MM.1S (cell line): ENCODE measurements at places on chromosomes 12 and 14.
A peak's percentile ranks its signal among the peaks of the same experiment; 100 is the strongest.

DNA sequence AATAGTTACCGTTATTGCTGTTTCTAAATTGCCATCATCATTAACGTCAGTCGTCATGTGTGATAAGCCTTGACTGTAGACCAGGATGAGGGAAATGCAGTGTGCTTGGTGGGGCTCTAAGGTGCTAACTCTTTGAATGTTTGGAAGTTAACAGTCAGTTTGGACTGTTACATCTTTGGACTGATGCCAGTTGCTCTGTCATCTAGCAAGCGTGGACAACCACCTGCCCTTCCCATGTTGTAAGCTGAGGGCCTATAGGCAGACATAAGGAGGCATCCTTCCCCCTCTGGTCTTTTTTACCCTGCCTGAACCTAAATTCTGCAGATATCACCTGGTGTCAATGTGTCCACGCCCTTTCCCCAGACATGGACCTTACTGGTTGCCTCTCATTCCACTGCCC lies 94.4 kb downstream of the PPP2R5C start:
- no peak for DNase-seq

DNA sequence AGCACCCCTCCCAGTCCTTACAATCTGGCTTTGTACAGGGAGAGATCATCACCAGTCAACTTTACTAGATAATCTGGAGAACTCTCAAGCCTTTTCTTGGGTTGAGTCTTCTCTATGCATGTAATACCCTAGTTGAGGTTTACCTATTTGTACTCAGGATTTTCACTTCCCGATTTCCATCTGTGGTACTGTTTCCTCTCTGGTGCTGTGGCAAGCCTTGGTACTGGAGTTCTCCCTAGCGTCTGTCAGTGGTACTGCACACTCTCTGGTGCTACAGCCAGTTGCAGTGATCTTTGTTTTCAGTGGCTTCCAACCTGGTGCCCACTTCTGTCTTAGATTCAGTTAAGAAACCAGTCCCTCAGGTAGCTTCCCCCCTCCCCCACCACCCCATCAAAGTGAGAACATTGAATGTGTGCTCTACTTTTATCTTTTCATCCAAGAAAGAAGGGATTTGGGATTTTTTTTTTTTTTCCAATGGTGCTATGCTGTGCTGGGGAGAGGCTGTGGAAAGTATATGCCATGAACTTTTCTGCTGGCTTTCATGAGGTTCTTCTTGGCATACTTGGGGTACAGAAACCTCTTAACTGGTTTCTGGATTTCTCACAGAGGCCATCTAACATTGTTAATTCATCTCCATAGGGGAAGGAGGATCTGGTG lies 69.4 kb upstream of the EVL start:
- DNase-seq: peak; percentile 64

DNA sequence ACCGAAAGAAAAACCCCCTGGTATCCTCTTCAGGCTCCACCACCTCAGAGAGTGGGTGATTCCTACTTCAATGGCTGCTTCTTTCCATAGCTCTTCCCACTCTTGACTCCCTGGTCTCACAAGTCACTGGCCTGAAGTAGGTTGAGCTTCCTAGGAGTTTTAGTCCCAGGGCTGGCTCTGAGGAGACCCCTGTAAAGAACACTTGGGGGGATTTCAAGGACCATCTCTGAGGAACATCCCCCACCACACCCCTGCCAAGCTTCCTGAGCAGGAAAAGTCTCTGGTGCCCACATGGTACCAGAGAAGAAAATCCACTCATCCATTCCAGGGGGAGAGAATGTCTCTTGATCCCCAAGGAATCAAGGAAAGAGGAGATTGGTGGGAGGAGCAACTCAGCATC lies 25.7 kb downstream of the PHETA1 start:
- DNase-seq: no peak

GRCh38 chr14:63891148-63891975 lies 38.6 kb downstream of the SYNE2 start:
- no peak for DNase-seq

- no peak for DNase-seq
These were observed 121.8 kb downstream of the SLC38A6 start for GRCh38 chr14:61102549-61103466.

DNA sequence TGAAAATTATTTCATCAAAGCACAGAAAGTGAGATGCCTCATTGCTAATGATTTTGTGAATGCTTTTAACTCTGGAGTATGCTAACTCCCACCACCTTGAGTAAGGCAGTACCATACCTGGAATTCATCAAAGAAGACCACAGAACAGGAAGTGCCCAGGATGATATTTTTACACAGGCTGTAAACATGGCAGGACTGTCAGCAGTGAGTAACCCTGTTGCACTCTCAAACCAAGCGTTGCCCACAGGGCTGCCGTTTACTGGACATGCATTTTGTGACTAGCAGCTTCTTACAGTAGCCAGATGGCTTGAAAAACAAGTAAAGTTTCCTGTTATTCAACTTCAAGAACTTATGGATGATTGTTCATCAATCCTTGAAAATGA lies 42.4 kb downstream of the RALGAPA1 start:
- DNase-seq: no peak

DNA sequence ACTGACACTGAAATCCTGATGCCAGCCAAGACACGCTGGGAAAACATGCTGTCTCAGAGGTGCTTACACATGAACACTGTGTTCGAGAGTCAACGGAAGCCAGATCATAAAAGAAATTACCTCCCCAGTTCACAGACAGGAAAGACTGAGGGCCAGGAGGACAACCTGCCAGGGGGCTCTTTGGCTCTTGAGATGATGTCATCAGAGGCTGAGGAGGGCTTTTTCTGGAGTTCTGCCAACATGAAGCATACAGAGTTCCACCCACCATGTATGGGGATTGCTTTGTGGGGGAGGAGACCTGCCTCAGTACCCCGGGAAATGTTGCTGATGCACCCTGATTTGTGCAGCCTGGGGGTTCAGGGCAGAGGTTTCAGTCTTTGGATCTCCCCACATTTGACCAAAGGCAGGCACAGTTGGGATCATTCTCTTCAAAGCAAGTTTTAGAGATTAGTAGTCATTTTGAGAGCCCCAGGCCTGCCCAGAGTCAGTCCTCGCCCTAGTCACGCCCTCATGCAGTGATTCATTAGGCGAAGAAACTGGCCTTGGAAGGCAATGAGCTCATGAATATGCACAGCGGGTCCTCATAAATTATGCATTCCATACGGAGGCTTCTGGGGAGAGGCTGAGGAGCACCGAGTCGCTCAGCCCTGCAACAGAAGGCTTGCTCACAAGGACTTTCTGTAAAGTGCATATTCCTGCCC lies 34.9 kb upstream of the EML1 start:
- DNase-seq: no peak

DNA sequence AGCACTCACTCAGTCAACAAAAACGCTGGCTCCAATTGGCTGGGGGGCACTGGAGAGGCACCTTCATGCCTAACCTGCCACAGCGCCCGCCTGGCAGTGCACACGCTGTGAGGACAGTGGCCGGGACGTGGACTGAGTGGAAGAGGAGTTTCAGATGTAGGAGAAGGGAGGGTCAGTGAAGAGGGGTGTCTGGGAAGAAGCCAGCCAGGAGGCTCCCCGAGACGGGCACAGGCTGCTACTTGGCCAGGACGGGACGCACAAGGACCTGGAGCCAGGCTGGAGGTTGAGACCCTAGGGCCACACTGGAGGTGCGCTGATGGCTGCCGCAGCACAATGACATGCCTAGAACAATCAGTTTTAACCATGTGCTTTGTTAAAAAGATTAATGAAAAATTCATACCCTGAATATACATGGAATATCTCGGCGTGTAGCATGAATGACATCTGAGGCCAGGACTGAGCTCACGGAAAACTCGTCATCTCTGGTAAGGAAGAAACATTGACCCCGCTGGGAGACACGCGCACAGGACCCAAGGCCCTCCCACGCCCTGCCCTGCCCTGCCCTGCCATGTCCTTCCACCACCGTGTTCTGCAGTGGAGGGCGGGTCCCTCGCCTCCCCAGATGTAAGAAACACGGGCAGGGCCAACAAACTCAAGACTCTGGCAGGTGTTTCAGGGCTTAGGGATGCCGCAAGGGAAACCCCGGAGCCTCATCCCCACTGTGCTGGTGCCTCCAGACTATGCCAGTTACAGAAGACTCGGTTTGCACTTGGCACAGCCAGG lies 25.0 kb downstream of the AMN start:
- DNase-seq: no peak

DNA sequence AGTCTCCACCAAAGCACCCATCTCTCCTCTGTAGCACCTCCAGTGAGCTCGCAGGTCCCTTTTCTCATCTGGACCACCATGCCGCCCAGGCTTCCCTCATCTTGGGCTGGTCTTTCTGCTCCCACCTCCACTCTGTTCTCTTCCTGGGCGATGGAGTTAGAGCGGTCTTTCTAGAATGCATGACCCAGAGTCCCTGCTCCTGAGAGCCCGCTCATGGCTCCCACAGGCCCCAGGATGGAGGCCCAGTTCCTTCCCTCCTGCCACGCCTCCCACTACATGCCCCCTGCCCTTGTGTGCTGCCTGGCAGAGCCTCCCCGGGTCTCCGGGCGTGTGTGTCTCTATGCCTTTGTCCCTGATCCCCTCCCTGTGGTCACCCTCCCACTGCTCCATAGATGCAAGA lies 100.7 kb upstream of the RTL1 start:
- no peak for DNase-seq

DNA sequence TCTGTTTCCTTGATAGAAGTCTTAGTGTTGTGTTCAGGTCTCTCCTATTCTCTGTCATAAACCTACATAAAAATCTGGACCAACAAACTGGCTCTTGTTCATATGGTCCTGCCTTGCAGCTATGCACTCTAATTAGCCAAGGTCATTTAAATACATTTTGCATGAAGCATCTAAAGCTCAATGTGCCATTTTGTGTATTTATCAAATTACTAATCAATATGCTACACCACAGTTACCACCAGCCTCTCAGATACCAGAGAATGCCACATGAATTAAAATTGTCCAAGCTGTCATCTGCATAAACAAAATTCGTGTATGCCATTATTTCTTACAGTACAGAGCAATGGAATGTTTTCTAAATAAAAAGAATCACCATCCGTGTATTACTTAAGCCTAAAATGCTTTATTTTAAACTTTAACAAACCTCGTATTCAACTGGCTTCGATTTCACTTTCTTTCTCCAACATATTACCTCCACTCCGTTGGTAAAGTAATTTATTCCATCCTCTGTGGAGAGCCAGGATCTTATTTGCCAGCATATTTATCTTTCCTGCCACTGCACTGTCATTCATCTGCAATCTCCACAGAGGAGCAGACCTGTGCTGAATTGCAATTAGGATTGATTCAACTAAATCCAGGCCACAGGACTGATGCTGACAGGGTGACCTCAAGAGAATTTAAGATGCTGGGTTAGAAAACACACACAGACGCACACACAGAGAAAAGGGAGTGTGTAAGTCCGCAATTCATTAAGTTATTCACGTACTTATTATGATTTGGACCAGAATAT lies 284.1 kb upstream of the FOXG1 start:
- DNase-seq: no peak

GRCh38 chr12:97321621-97322020 lies 141.0 kb upstream of the RMST start:
- no peak for DNase-seq

GRCh38 chr14:91392623-91393303 lies 24.9 kb downstream of the CCDC88C start:
- peak; percentile 48 for DNase-seq

DNA sequence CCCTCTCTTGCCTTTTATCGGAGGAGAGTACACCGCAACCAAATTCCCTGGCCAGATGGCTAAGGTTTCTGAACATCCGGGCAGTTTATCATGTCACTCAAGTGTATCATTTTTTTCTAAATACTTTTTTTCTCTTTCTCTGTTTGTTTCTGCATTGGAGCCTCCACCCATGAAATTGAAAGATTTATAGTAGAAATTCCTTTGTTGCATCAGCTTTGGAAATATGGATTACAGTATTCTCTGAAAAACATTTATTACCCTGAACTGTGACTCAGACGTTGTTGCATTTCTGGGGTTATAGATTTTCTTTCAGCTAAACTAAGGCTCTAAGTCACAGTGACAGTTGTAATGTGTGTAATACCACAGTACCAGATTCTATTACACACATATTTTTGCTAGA lies 187.0 kb downstream of the SPTSSA start:
- DNase-seq: no peak

DNA sequence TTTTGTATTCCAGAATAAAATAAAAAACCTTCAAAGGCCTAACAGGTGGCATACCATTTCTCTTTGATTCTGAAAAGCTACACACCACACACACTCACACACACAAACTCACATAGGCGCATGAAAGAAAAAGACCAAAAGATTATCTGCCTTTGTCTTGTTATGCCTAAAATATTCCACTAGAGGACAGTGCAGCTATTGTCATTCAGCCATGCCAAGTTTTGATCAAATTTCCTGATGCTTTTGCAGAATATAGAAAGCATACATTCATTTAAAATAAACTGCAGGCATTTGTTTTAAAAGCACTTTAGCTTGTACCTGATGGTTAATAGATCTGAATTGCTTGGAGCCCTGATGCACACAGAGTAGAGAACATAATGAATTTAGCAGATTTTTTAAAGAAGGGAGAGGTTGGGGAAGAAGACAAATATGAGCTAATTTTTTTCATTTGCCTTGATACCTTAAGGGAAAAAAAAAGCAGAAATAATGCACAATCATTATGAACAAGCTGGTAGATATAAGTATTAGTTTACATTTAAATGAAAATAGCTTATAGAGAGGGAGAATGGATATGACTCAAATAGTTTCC lies 1766.9 kb upstream of the SEL1L start:
- DNase-seq: peak; percentile 7

DNA sequence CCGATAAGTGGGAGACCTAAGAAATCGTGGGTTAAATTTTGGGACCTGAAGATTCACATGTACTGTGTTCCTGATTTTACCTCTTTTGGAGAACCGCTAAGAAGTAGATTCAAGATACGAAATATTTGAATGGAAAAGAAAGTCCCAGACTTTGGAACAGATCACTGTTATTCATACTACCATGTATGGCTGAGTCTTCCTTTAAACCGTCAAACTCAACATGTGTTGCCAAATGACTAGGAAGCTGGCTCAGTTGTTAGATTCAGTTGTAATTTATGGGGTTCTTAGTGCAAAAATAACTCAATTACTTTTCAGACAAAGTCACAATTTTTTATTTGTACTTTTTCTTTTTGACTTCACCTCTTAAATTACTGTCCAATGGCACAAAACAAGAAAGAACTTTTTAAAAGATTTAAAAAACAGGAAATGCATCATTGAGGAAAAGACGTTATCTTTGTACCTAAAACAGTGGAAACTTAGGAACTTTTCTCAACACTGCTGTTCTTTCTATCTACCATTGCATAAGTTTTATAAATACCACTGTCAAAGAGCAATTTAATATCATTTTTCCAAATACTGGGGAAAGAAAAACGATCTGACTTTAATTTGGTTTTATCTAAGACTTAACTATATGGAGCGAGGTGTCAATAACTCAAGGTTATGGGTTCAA lies 15.7 kb downstream of the RERG start:
- DNase-seq: no peak

- no peak for DNase-seq
These were observed 4.3 kb downstream of the COQ10A start for GRCh38 chr12:56271031-56271430.

GRCh38 chr12:11653215-11653753 lies 3.8 kb downstream of the ETV6 start:
- no peak for DNase-seq
